ENCODE measurements at places on chromosomes 2 and 18.

DNA sequence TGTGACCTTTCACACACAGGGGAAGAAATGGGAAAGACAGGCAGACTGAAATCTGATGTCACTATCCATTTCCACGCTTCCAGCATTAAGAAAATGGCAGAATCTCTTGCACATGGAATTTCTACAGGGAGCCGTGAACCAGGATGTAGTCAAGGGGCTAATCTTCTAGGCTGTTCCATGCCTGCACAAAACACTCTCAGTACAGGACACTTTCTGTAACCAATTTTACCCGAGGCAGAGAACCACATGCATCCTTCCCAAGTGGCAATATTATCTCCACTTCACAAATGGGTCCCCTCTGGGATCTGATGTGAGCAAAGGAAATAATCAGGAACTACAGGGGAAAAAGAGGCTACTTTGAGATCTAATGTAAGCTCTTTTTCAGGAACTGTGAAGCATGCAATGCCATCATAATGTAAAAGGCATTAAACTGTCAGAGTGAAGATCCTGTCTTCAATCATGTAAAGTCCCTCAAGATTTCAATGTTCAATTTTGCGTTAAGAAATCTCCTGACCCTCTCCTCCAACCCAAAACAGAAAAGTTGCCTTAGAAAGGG, 236.9 kb downstream of the RBM43 start:
- no peak for DNase-seq

GRCh38 chr18:74622072-74622471, 24.4 kb downstream of the ZNF407 start:
- no peak for DNase-seq

GRCh38 chr18:31267823-31268481, 50.0 kb upstream of the DSG1 start:
- DNase-seq: no peak

DNA sequence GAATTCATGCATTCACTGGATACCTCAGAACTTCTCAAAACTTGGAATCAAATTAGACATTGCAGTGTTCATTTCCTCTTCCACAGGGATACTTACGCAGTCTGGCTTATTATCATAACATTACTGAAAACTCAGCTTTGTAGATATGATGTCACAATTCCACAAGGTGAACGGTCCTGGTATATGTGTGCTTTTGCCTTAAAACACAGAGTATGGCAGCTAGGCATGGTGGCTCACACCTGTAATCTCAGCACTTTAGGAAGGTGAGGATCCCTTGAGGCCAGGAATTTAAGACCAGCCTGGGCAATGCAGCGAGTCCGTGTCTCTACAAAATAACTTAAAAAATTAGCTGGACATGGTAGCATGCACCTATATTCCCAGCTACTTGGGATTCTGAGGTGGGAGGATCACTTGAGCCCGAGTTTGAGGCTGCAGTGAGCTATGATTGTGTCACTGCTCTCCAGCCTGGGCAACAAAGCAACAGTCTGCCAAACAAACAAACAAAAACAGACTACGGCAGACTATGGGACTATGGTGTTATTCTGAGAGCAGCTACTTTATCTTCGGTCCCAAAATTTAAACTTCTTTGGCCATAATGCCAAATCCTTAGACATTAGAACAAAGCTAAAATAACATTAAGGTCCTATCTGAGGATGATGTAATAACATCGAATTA, 1191.9 kb upstream of the SLC39A10 start:
- DNase-seq: no peak

GRCh38 chr2:211035548-211036185, 479.3 kb downstream of the CPS1 start:
- peak; percentile 14 for DNase-seq

DNA sequence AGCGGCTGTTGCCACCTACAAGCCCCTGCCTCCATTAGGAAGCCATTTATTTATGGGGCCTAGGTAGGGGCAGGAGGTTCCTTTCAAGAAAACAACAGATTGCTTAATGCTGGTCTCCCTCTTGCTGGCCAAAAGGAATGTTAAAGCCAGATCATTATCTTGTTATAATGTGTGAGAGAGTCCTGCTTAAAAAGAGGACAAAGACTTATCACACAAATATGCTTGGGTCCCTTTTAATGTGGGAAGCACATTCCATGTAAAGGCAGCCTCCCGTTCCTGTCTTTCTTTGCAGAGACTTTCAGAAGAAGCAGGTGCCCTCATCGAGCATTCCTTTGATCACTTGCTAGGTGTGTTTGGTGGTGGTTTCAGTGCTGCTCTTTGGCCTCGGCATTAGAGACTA, 76.4 kb downstream of the AGAP1 start:
- DNase-seq: no peak

- DNase-seq: no peak
Measured at GRCh38 chr2:203490391-203490790, 44.7 kb downstream of the RAPH1 start.

- DNase-seq: no peak
Measured at GRCh38 chr18:9475643-9476591, 604 bp downstream of the RALBP1 start.

DNA sequence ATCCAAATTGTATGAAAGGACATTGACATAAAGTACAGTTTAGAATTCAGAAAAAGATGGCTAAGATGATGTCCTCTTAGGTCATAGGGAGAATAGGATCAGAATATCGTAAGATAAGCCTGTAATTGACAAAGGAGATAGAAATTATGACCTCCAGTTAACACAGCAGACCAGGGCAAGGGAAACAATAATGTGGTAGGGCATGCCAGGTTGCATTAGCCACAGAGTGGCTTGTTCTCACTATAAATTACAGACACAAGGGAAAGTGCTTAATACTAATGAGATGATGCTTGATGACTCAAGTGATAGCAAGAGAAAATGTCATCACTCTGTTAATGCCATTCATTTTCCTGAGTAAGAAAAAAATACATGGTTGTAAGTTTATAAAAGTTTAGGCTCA, 48.9 kb upstream of the LRP1B start:
- no peak for DNase-seq

GRCh38 chr2:24457696-24458386, 33.2 kb upstream of the NCOA1 start:
- no peak for DNase-seq

- DNase-seq: no peak
Measured at GRCh38 chr18:23573626-23574431, 12.5 kb downstream of the NPC1 start.

DNA sequence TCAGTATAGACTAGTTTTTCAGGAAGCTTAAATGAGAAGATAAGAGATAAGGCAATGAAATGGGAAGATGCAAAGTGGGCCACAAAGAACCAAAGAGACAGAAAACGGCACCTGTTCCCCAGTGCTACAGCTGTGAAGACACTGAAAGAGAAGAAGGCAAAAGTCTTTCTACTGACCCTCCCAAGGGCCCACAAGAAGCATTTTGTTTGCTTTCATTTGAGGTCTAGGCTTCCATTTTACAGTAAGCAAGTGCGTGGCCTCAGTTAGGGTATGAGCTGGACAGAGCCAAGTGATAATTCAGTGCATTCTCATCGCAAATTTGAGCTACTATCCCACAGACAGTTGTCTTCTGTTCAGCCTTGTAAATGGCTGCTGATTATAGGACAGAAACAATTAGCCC, 53.4 kb upstream of the STK17B start:
- no peak for DNase-seq

DNA sequence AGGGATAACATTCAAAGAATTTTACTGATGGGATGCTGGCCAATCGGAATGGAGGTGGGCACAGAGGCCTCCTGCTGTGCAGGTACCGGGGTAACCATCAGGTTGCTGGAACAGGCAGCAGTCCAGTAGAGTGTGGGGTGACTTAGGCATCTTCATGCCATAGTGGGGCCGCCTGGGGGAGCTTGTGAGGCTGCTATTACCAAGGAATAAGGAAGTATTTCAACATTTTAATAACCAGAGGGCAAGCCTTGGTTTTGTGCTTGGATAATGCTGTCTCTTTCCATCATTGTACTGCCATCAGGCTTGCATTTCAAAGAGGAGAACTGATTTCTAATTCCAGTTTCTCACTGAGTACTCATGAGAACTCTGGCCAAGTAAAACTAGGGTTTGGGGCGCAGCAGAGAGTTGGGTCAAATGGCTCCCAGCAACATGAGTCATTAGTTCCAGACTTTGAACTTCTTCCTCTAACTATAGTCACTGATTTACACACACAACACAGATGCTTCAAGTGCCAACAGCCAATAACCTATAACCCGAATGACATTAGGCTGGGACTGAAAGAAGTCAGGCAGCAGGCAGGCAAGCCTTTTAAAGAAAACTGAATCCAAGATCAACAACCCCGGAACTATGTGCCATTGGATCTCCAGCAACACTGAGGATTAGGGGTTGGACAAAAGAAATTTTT, 56.1 kb upstream of the FHL2 start:
- no peak for DNase-seq
